Endothelial cell (in vitro differentiated cells): ENCODE measurements at places on chromosomes 3 and 15.

DNA sequence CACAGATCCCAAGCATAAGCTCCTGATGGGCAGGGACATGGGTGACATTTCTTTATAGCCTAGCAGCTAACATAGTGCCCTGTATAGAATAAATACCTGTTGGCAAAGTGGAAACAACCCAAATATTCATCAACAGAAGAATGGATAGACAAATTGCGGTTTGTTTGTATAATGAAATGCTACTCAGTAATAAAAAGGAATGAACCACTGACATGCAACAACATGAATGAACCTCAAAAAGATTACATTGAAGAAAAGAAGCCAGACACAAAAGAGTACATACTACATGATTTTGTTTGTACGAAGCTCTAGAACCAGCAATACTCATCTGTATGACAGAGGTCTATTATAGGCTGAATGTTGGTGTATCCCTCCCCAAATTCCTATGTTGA is 33.6 kb upstream of the GALNT15 start:
- DNase-seq = no peak

DNA sequence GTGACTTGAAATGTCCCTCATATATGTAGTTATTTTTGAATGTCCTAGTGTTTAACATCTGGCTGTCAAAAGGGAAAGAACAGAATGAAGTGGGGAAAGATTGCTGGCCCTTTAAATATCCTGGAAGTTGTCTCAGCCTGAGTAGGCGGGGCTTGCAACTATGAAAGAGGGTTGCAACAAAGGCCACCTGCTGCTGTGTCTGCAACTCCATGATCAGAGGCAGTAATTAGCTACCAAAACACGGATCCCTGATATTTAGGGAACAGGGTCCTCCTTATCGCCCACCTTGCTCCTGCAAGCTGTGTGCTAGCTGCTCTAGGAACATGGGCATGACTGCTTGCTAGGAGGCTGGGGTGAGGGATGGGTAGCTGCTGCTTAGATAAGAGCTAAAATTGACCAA is 100.2 kb upstream of the CFAP20DC start:
- DNase-seq = no peak

GRCh38 chr3:115436767-115437301 is 186.5 kb upstream of the GAP43 start:
- no peak for DNase-seq

- DNase-seq = no peak
These were observed 51.2 kb downstream of the FGF12 start for GRCh38 chr3:192675958-192676649.

DNA sequence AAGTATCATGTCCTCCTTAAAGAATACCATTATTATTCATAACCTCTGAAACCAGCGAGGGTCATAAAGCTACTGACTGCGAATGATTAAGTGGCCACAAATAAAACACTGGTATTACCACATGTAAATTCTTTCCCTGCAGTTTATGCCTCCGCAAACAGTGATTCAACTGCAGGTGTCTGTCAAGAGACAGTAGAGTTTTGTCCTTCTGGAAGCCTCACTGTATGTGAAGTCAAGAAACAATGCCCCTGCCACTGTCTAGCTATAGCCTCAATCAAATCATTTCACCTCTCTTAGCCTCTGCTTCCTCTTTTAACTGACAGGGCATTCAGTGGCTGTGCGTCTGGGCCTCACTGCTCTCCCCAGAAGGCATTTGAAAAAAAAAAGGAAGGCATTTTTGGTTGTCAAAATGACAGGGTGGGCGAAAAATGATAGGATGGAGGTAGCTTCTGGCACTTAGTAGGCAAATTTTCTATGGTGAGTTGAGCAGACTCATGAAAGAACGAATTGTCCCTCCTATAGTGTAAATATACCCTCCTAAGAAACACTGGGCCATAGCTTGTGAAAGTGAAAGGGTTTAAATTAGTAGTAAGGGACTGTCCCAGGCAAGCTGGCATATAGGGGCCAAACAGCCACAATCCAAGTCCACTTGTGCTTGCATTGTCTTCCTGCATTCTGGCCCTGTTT is 66.7 kb downstream of the FILIP1L start:
- DNase-seq = no peak

GRCh38 chr3:31022716-31023115 is 128.3 kb upstream of the GADL1 start:
- no peak for DNase-seq

GRCh38 chr3:178671377-178671776 is 135.1 kb downstream of the KCNMB2 start:
- DNase-seq = no peak

GRCh38 chr15:90085565-90085964 is 16.7 kb downstream of the IDH2 start:
- DNase-seq = no peak

DNA sequence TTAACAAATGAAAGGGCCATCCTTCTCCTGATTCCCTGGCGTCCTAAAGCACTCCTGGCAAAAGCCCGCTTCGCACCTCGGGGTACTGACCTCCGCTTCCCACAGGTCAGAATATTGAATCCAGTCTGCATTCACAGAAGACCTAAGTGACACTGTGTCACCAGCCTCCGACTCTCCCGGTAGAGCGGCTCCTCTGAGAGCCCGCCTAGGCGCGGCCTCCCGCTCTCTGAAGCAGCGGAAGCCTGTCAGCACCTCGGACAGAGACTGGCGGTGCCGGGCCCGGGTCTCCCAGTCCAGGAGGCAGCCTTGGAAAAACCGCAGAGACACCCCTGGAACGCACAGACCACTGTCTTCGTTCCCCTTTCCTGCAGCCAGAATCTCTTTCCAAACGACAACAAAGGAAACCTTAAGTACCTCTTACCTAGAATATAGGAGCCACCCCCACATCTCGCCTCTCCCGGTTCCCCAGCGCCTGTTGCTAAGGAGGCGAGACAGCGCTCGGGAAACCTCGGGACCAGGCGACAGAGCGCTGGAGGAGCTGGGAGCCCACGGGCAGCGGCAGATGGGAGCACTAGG is 1.2 kb downstream of the GABRB3 start:
- DNase-seq = peak; percentile 90

DNA sequence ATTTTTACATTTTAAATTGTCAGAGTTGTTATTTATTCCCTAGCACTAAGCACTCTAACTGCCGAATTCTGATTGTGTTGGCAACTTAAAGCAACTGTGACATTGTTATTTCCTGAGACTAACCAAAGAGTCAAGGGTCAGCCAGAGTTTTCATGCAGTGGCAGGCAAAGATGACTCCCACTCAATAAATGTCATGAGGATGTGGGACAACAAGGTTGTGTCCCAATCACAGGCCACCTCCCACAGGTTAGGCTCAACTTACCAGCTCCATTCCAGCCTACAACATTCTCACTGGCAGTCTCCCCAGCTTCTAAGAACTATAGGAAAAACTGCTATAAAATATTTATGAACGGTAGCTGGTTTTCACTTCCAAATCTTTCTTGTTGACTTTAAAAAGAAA is 80.1 kb downstream of the RSL24D1 start:
- DNase-seq = no peak

DNA sequence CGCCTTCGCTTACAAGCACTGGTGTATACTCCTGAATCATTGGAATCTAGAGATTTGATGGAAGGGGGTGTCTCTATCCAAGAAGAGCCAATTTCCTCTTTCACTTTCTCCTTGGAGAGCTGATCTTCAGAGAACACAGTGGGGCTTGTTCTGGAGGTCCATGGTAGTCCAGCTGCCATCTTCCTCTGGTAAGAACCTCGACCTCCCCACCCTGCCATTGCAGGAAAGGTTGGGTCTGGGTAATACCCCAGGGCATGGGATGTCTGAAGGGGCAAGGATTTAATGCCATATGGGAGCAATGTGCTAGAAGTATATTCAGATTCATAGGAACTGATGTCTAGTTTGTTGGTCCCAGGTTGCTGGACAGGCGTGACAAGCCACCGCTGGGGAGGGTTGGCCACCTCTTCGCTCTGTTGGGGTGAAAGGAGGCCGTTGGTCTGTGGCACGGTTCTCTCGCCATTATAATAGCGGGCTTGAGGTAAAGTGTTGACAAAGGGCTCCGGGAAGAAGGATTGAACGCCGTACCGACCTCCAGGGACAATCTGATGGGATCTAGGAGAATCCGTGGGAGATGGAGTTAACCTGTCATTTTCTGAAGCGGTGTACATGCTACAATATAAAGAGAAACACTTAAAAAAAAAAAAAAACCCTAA is 4.8 kb downstream of the EOMES start:
- no peak for DNase-seq

DNA sequence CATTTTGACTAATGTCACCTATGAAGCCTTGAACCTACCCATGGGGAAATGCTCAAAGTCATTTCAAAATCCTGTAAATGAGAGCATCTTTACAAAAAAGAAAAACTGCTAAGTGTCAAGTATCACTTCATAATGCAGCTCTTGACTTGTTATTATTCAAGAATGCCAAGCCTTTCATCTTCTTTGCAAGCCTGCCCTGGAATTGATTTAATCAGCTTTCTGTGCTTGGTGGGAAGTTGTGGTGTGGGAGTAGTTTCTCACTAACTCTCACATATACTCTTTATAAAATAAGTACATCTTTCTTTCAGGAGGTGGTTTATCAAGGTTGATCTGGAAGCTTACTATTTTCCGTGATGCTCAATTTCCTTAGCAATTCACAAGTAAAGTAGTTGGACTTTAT is 43.6 kb downstream of the RYR3 start:
- DNase-seq = no peak

- DNase-seq = no peak
These were observed 133.6 kb downstream of the UACA start for GRCh38 chr15:70629735-70630273.

DNA sequence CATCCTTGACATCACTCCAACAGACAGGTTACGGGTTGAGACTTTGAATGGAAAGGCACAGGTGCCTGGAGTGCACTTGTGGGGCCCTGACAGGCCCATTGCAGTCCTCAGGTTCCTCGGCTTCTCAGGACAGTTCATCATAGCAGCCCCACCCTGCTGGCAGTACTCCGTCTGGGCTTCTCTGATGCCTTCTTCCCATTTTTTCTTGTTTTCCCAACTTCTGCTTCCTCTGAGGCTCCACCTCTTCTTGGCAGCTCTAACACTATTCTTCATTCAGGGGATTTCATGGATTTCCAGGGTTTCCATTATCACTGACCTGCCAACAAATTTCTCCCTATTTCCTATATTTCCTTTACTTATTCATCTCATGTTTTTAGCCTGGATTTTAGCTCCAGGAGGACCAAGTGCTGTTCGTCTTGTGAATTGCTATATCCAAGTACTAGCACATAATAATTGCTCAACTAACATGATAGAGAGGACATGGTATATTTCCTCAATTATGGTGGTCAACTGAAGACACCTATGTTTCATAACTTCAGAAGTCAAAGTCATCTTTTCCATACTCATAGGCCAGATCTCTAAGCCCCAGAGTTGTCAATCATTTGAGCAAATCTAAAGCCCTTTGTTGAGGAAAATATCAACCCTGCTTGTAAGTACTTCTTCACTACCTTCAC is 16.2 kb downstream of the NCEH1 start:
- DNase-seq = no peak

- no peak for DNase-seq
These were observed 51.5 kb downstream of the CMTM6 start for GRCh38 chr3:32450992-32451659.

- no peak for DNase-seq
These were observed at the start of gene SPATA16 for GRCh38 chr3:173140986-173141385. Gene SPATA16, minus strand, starts transcription at chr3:173141235. Its CDS starts 23,504 bp downstream, at chr3:173117731.
